ENCODE measurements at places on chromosomes 2 and 18. TPM values are rescaled to one million over a fixed set of nuclear protein-coding genes. Genes with fewer than 3 reads are reported as not detected.

DNA sequence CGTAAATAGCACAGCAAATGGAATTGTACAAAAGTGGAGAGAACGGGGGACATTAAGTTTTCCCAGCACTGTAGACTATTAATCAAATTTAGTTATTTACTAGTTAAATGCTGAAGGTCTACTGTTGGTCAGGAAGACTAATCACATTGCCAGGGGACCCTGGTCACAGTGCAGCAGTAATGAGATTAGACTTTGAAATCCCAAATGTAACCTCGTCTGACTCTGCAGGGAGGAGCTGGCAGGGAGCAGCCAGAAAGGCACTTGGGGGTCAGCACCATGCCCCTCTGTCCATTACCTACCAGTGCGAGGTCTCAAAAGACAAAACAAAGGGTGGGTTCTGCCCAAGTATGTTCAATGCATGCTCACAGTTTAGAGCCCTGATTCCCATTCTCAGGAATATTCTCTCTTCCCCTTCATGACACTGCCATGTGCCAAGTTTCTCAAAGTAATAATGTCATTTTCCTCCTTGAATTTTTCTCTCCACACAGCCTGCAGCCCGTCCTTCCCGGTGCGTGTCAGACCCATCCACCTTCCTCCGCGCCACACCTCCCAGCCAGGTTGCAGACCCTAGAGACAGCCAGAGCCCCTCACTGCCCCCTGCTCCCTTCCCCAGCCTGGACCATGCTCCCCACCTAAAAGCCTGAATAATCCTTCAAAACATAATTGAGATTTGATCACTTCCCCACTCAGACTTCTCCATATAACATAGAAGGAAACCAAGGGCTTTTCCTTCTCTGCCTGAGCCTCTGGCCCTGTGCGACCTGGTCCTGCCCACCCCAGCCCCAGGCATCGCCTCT, 52.5 kb downstream of the TMEM18 start:
- no peak overlapping the region for H3K27ac ChIP-seq
- no peaks in the 10 kb centered on the region for H3K36me3 ChIP-seq
- no peak overlapping the region for H3K4me3 ChIP-seq
- H3K4me1 ChIP-seq, result no peaks in the 10 kb centered on the region
- DNase-seq, result no peak
- H3K27me3 ChIP-seq, result peaks cover 4% of the 10 kb centered on the region

- DNase-seq, result no peak
- H3K27me3 ChIP-seq, result no peaks in the 10 kb centered on the region
- no peak overlapping the region for H3K4me3 ChIP-seq
- H3K36me3 ChIP-seq, result no peaks in the 10 kb centered on the region
- H3K27ac ChIP-seq, result no peak overlapping the region
- H3K4me1 ChIP-seq, result no peaks in the 10 kb centered on the region
Measured at GRCh38 chr2:223185638-223186037, 133.6 kb downstream of the KCNE4 start.

DNA sequence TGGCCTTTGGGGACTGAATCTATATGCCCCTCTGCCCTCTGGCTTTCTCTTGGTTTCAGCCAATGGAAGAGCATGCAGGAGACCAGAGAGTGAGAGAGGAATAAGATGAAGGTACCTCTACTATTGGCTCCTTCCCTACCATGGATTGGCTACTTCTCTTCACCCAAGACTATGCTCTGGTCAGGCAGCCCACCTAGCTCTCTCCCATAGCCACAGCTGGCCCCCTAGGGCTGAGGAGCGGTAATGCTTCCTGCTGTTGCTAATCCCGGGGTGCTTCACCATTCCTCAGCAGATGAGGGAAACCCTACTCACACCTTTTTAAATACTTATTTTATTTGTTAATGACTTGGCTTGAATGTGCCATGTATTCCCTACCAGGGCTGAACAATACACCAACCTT, 142.4 kb downstream of the MREG start:
- H3K27me3 ChIP-seq, result no peaks in the 10 kb centered on the region
- H3K36me3 ChIP-seq, result no peaks in the 10 kb centered on the region
- H3K4me1 ChIP-seq, result no peaks in the 10 kb centered on the region

Gene SLC30A3
- not detected for total RNA-seq

Gene ALKAL2
- total RNA-seq, result 11.2 TPM

Gene CIB4
- total RNA-seq, result not detected

Measured in stomach (tissue), 19 donors.